ENCODE measurements at places on chromosomes 1 and 21.

GRCh38 chr1:219177363-219177762 is 3.7 kb downstream of the LYPLAL1 start:
- DNase-seq = no peak

GRCh38 chr1:116847688-116848531 is 61.8 kb upstream of the PTGFRN start:
- DNase-seq = no peak

DNA sequence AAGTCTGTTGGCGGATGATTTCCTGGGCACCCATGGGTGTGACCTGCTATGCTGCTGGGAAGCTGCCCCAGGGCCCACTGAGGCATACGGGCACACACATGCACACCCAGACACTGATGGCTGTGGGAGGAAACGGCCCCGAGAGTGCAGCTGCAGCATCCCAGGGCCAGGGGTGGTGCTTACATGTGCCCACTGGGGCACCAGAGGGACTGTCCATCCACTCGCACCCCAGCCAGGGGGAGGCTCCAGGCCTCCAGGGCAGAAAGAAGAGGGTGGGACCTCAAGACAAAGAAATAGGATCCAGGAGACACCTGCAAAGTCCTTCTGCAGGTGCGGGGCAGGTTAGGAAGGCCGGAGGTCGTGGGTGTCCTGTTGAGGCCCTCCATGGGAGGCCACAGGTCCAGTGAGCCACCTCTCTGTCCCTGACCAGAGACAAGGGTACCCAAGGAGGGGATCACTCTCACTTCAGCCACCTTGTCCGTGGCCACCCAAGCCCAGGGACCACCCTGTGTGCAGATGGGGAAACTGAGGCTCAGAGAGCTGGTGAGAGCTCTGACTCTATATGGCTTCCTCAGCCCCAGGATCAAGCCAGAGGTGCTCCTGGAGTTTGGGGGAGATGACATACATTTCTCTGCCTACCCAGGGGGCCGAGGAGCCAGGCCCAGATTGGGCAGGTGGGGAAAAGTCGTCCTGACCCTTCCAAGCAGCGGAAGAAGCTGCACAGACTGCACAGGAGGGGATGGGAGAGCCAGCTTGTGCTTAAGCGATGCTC is 57.1 kb downstream of the WNT9A start:
- no peak for DNase-seq

DNA sequence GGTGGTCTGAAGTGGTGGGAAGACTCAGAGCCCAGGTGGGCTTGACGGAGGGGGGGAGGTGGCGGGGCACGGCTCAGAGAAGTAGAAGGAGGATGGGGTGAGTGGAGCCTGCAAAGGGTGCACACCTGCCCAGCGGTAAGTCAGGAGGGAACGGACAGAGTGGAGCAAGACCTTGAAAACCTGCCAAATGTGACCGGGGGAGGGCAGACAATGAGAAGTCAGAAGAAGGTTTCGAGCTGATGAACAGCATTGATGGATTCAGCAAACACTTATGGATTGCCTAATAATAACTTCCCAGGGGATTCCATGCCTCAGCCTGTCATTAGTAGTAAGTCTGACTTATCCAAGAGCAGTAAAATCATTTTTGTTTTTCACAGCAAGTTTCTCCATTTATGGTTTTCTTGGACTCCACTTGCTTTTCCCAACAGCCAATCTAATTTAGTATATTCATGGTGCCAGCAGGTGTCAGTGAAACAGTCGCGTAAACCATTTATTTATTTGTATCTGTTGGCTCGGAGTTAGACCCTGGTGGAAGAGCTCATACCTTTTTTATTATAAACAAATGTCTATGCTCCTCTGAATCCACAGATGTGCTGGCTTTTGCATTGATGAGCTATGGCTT is 279.1 kb downstream of the PCP4 start:
- no peak for DNase-seq

DNA sequence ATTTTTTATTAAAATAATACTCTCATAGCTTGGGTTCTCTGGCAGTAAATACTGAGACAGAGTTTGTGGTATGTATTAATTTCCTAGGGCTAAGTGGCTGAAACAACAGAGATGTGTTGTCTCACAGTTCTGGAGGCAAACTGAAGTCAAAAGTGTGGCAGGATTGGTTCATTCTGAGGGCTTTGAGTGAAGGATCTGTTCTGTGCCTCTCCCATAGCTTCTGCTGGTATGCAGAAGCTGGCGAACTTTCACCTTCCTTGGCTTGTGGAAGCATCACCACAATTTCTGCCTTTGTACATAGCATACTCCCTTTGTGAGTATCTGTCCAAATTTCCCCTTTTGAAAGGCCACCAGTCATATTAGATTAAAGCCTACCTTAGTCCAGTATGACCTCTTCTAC is 21.0 kb downstream of the RNPC3 start:
- no peak for DNase-seq

DNA sequence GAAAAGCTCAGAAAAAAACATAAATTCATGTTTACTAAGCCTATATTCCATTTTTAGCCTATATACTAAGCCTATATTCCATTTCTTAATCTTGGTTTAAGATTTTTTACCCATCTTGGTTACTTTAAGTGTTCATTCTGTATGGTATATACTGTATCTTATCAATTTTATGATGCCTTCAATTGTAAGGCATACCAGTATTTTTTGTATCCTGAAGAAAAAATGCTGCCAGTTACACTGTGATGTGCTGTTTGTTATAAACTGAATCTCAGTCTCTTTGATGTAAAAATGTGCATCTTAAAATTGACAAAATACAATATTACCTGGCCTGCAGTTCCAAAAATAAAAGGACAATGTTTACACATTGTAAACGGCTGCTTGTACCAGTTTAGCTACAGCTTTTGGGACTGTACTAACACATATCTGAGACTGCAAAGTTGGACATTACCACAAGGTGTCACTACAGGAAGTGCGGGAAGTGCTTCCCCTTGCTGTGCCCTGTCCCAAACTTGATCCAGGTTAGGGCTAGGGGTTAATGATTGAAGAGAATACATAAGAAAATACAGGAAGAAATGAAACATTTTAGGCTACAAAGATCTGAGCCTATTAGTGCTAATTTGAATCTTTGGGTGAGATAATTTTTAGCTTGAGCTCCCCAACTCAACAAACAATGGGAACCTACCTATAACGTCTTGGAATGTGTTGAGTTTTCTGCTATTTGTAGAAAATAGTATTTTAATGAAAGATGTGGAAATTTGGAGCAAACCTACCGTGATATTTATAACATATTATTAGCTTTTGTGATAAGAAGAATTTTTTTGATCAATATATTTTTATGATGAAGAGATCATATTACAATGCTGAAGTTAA is 108.9 kb downstream of the LBR start:
- no peak for DNase-seq

DNA sequence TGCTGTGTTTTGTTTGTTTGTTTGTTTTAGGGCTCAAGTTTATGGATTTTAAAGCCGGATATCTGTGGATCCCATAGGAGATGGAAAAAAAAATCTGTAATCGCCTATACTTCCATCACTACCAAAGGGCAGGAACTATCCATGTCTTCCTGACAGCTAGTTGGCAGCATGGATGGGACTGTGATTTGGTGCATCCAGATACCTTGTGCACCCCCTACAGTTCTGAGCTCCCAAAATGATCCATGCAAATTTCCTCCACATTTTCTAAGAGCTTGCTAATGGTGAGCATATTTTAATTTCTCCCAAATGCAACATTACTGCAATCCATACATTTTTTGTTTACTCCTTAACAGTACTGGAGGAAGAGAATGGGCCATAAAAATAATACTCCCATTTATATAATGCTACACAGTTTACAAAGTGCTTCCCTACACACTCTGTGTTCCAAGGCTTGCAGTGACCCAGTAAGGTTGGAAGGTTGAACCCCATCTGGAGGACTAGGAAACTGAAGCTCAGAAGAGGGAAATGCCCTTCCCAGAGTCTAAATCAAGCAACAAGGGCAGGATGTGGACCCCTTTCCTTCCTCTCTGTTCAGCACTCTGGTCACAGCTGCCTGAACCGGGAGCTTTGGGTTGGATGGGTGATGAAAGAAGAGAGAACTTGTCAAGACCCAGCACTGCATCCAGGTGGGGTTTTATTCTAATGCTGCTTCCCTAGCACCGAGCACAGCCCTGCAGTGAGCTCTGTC is 48.0 kb downstream of the CAPN8 start:
- no peak for DNase-seq

DNA sequence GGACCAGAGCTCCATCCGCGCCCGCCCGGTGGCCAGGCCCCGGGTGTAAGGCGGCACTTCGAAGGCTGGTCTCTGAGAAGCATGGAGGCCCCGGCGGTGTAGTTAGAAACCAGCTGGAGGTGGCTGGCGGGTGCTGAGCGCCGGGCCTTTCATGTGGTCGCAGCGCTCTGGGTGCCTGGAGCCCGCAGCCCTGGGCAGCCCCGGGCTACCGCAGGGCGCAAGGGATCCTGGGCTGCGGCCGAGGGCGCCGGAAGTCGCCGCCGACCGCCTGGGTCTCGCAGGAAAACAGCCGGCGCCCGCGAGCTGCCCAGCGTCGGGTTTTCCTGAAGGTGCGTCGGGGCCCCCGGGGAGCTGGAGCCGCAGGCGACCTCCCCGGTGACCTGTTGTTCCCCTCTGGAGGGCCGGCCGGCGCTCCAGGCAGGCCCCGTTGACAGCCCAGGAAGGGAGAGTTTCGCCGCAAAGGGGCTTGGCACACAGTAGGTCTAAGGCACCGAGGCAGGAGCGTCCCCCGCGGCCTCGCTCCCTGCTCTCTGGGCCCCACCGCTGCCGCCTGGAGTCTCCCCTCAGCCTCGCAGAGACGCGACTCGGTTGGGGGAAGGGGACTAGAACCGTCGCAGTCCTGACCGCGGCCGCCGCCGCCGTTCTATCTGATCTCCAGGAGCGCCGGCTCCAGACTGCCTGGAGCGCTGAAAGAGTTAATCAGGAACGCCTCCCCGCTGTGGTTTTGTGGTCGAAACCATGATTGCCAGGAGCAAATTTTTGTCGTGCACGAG is 2.7 kb downstream of the GRHL3 start:
- DNase-seq = no peak

DNA sequence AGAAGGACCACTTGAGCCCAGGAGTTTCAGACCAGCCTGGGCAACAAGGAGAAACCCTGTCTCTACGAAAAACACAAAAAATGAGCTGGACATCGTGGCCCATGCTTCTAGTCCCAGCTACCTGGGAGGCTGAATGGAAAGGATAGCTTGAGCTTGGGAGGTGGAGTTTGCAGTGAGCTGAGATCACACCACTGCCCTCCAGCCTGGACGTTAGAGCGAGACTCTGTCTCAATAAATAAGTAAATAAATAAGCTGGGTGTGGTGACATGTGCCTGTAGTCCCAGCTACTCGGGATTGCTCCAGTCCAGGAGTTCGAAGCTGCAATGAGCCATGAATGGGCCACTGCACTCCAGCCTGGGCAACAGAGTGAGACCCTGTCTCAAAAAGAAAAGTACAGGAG is 3.6 kb downstream of the AKR1A1 start:
- no peak for DNase-seq

DNA sequence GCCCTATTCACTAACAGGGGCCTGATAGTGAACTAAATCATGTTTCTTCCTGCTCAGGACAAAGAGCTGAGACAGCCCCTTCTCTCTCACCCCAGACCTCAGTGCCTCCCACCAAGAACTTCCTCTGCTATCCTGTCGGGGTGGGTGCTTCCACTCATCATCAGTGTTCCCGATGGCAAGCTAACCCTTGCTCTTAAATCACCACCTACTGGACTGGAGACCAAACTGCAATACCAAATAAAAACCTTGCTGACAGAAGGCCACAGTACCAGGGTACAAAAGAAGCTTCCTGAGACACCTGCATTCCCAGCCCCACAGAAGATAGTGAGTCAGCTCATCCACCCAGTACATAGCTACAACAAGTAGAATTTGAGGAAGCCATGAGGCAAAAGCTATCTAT is 799.5 kb downstream of the LTN1 start:
- no peak for DNase-seq

- no peak for DNase-seq
These were observed 323.4 kb downstream of the LTN1 start for GRCh38 chr21:28669321-28669720.

DNA sequence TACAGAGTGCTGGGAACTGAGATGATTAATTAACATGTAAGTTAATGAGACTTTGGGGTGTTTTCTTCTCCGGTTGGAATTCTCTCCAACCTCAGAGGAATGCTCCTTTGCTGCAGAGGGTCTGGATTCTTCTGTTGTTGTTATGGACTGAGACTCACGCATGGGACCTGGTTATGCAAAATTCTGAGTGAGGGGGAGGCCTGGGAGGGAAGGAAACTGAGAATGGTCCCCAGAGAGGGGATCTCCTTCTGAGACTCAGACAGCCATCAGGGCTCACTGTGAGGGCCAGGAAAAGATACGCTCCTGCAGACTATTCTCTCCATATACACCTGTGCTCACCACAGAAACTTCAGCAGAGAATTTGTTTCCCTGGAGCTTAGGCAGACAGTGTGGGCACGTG is 56.3 kb downstream of the HTR6 start:
- DNase-seq = no peak
